ENCODE measurements at places on chromosomes 5 and 9.
A peak's percentile ranks its signal among the peaks of the same experiment; 100 is the strongest.

DNA sequence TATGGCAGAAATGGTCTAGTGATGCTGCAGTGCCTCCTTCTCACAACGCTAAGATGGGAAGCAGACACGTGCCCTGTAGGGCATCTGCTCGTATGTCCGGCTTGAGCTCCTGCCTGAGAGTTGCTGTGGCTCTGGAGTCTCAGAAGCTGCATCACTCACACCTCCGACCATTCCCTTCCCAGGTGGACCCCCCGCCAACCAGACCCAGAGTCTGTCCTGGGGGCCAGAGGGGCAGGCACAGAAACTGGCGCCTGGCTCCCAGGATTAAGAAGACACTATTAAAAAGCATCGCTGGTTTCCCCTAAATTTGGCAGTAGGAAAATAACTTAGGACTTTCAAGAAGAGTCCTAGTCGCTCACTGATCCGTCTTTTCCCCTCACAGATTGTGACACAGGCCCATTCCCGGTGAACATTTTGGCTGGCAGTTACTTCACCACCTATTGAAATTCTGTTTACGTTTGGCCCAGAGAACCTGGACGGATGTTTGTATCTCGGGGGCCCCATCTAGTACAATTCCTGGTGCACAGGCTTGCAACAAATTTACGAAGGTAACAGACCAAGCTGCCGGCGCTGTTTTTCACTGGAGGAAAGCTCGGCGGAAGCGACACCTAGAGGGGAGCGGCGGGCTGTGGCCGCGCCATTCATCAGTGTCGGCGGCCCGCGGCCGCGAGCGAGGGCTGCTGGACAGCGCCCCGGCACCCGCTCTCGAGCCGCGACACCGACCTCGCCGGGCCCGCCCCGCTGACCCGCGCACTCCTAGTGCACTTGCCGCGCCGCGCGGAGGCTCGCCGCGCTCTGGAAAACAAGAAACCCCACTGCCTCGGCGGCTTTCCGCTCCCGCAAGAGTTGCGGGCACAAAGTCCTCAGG lies 1.6 kb downstream of the FSTL4 start:
- DNase-seq = peak; percentile 9

DNA sequence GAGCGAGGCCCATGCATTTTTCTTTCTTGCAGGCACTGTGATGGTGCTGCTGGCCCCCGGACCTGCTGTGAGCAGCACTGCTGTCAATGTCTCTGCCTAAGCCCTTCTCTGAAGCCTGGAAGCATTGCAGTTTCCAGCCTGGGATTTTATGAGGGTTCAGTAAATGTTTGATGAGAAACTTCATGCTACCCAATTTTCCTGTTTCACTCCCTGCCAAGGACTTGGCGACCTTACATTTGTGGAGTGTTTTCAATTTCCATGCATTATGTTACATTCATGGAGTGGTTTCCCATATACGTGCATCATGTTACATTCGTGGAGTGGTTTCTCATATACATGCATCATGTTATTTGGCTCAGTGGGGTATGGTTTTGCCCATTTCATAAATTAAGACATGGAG lies 90.7 kb upstream of the PTCH1 start:
- DNase-seq = no peak

- no peak for DNase-seq
These were observed 41.8 kb upstream of the UGCG start for GRCh38 chr9:111854799-111855198.

GRCh38 chr5:171450423-171451331 lies 31.2 kb downstream of the FGF18 start:
- DNase-seq = no peak

DNA sequence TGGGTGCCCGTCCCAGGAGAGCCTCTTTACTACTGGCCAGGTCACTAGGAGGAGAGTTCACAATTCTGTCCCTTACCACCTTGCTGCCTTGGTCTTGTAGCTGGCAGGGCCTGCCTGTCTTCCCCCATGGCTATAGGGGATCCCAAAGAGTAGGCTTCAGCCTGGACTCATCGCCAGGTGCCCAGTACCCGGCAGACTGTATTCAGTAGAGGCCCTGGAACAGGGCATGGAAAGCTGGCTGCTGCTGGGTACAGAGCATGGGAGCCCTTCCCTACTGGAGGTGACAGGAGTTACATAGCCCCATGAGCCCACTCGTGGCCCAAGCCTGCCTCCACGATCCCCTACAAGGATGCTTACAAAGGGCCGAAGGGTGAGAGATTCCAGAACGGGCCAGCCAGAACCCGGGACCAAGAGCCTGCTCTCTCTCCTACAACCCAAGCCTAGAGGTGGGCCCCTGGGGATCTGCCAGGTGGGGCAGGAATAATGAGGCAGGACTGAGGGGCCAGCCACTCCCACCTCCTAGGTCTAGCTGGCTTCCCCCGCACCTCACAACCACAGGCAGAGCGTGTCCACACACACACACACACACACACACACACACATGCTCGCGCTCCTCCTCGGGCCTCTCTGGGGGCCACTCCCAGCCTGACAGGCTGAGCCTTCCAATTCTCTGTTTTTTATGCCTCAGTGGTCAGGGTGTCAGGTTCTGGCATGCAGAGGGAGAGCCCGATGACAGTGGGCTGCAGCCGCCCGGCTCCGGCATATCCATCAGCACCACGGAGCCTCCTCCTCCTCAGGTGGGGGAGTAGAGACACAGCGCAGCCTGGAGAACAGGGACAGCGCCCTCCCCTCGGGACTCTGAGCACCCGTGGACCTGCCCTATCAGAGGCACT lies 186.0 kb downstream of the PAX5 start:
- no peak for DNase-seq

DNA sequence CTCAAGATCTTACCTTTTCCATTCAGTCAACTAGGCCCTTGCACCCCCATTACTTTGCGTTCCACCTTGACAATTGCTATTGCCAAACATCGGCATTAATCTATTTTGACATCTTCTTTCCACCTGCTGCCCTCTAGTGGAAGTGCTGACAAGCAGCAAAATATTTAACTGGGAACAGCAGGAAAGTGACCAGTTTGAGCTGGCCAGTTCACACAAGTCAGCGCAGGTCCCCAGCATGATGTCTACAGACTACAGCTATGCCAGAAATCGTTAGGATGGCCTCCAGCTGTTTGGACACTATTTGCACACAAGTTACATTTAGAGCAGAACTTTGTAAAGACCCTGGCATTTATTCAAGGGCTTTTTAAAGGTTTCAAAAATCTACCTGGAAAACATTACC lies 160.1 kb downstream of the GHR start:
- no peak for DNase-seq

DNA sequence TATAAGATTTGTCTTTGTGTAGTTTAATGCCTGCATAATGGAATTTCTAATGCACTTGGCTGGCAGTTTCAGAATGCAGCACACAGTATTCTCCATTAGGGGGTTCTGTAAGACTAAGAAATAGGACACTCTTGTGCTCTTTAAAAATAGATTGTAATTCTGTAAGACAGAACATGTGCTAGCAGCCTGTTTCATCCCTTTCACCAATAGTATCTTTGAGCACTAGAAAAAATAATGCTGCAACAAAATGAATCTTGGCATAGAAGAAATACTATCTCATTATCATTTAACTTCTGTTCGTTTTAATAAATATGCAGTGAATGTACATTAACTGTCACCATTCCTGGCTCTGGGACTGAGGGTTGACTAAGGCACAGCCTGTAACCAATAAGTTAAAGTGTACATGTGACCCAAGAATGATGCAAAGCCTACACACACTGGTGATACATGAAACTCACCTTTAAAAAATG lies 23.8 kb upstream of the ZNF622 start:
- DNase-seq = no peak

DNA sequence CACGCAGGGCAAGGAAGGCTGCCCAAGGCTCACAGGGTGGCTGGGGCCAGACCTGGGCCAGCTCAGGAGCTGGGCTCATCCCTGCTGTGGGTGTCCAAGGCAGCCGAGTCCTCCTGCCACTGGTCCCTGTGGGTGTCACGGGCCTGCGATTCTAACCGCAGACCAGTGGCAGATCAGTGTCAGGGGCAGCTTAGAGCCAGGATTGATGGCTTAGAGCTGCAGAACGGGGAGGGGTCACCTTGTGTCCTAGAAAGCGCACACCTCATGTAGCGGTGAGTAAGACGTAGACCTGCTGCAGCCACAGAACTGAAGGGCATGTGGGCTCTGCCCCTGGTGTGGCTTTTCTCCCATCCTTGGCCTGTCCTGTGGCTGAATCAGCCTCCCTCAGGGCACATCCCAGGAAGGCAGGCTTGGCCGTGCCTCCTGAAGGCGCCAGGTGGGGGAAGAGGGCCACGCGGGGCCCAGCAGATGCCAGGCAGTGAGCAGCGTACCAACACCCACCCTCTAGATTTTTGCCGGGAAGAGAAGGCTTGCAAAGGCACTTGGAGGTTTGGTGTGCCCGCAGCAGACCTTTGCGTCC lies 78.3 kb upstream of the FCN2 start:
- DNase-seq = no peak

- no peak for DNase-seq
These were observed 159.4 kb downstream of the FBN2 start for GRCh38 chr5:128378632-128379031.

DNA sequence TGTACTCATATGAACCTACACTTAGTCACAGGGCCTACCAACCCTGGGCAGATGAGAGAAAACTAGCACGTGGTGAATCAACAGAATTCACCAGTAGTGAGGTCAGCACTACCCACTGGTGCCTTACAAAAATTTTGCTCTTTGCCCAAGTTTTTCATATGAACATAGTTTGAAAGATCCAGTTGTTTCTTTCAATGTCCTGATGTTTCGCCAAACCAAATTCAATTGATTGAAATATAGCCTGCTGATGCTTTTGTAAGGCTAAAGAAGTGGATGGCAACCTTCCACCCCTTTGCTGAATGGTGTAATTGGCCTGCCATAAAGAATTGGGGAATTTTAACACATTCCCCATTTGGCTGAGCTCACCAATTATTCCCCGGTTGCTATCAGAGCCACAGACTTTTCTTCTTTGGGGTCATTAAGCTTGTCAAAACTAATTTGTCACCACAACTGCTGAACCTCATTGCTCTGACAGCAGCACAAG lies 339.2 kb downstream of the GLIS3 start:
- no peak for DNase-seq

DNA sequence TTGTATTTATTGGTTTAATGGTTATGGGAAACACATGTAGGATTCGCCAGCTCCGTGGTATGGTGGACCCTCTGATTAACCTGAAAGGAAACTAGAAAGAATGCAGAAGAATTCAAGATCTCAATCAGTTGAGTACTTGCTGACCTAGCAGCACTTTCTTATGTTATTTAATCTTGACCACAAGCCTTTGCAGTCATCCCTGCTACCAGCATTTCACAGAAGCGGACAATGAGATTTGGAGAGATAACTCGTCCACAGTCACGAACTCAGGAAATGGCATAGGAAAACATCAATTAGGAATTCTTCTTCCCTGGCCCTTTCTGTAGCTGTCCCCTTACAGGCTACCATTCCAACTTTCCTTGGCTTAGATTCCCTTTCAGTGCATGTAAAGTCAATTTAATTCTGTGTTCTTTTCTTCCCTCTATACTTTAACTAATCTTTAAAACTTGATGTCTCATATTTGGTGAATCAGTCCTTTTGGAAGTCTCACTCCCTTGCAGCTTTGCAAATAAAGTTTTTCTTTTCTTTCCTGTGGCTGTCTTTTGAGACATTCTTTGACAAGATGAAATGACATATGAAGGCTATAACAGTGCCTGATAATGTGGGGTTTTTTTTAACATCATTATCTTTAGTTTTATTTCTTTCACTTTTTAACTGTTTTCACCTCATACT lies 1.3 kb upstream of the SLC44A1 start:
- no peak for DNase-seq

DNA sequence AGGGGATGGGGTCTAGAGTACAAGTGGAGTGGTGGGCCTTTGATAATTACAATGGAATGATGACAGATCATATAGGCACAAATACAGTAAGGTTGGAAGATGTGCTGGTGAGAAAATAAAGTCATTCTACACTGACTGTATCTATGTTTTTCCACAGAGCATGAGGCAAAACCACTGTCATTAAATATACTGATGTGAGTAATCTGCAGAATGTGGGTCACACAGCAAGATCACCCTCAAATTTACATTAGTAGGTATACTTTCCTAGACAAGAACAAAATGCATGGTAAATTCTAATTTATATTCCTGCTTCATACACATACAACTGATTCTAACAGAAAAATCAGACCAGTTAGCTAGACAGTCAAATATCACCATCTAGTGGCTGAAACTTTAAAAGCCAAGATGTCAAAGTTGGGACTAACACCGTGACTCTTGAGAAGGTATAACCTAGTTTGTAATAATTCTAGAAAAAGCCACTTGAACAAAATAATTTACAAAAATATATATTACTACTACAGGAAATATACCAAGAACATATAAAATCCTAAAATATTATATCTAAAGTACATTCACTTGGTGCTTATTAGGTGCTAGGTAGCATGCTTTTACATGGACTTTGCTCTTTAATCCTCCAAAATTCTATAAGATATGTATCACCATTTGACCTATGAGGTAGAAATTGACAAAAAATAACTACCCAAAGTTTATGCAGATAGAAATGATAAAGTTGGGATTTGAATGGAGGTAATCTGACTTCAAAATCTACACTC lies 19.5 kb downstream of the TTC33 start:
- DNase-seq = no peak

GRCh38 chr9:111375817-111376564 lies 46.0 kb upstream of the OR2K2 start:
- no peak for DNase-seq

DNA sequence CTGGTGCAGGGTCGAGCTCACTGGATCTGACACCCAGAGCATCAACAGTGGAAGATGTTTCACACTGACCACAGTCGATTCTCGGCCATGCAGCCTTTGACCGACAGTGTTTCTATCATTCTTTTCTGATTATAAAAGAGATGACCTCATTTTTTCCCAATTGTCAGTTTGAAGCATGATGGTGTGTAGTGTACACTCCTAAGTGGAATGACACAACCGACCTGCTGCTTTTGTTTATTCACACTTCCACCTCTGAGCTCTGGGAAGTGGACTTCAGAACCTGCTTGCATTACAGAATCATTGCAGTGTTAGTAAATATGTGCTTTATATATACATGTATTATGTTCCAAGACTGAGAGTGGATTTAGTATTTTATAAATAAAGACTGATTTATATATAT lies 128.6 kb downstream of the IRX2 start:
- DNase-seq = no peak

DNA sequence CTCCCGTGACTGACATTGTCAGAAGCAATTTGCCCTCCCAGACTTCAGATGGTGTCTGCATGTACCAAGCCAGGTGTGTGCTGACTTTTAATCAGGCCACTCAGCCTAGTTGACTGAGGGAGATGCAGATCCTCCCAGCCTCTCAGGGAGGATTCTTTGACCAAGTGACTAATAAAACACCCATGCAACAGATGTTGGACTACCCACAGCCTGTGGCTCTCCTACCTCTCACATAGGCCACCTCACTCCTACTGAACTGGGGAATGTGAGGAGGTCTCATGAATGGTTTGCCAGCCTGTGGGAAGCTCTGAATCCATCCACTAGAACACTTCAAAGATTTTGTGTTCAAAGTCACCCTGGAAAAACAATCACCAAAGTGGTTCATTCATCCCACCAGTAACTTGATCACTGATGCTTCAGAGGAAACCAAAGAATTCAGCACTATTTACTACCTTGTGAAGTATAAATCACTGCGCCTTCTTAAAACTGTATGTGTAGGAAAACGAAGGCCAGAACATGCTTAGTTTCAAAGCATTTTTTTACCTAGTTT lies 80.1 kb downstream of the ESM1 start:
- no peak for DNase-seq

GRCh38 chr5:54296386-54296785 lies 14.0 kb downstream of the ARL15 start:
- no peak for DNase-seq
